Stimulated activated CD8-positive, alpha-beta memory T cell treated with anti-CD3 and anti-CD28 coated beads, Interleukin-4, amount 100 ng/mL, for 24 hours (primary cell): ENCODE measurements at places on chromosomes 7 and 10.

DNA sequence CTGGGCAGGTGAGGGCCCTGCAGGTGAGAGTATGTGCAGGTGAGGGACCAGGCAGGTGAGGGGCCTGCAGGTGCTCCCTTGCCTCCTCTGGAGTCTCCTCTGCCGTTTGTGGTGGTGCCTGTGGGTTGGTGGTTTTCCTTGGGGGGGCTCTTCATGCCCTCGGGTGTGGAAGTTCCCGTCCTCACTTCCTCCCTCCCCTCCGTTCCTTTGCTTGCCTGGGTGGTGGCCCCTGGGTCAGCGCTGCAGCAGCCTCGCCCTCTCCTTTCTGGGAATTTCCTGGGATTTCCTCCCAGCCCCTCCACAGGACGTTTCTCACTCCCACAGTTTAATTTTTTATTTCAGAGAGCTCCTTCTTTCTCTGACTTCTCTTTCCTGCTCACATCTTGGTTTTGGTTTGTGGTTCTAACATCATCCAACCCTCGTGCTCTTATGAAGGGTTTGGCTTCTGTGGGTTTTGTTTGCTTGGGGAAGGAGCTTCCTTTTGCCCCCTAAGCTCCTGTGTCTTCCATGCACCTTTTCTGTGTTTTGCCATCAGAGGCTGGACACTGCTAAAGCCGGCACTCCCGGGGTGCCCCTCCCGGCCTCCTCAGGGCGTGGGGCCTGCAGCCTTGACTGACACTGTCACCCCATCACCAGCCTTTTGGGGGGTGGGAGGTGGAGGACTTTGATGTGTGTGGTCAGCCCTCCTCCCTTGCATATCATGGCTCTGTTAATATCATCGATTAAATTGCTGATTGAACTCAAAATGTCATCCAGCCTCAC lies 29.2 kb upstream of the ADGRA1 start:
- DNase-seq = no peak

DNA sequence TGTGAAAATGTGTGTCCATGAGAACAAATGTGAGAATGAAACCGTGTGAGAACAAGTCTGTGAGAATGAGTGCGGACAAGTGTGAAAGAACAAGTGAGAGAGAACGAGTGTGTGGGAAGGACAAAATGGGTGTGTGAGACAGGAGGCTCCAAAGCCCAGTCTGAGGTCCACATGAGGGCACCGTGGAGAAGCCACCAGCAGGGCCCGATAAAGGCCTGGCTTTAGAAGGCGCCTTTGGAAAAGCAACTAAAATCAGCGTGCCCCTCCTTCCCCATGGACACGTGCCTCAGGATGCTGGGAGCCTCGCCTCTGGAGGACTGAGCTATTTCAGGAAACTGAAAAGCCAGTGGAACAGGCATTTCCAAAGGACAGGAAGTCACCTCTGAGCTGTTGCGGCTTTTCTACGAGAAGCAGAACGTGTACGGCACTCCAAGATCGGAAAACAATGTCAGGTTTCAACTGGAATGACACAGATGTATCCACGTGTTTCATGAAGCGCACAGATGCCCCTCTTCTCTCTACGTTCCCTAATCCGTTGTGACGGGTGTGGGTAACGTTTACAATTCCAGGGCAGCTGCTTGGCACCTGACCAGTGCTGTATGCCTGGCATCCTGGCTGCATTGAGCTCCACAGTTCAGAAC lies 46.4 kb downstream of the ESYT2 start:
- DNase-seq = no peak

- no peak for DNase-seq
Measured at GRCh38 chr7:102991540-102992214, 78.9 kb downstream of the LRRC17 start.

- DNase-seq = no peak
Measured at GRCh38 chr7:41162612-41163011, 540.3 kb downstream of the INHBA start.

- DNase-seq = no peak
Measured at GRCh38 chr7:102284399-102284798, 2.3 kb upstream of the SH2B2 start.

DNA sequence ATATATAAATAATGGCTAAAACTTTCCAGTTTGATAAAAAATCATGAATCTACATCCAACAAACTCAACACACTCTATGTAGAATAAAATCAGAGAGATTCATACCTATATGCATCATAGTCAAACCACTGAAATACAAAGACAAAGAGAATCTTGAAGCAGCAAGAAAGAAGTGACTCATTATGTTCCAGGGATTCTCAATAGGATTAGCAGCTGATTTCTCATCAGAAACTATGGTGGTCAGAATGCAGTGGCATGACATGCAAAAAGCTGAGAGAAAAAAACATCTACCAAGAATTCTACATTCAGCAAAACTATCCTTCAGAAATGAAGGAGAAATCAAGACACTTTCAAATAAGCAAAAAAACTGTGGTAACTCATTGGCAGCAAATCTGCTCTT lies 187.4 kb downstream of the RNLS start:
- DNase-seq = no peak

DNA sequence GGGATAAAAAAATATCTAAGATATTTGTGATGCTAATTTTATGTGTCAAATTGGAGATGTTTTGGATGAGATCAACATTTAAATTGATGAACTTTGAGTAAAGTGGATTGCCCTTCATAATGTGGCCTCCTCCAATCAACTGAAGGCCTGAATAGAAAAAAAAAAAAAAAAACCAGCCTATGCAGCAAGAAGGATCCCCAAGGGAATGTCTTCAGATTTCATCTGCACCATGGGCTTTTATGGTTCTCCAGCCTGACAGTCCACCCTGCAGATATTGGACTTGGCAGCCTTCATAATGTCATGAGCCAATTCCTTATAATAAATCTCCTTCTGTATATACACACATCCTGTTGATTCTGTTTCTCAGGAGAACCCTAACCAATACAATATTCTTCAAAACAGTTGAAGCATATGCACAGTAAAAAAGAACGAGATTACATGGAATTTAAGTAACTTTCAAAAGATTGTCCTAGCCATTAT lies 316.9 kb upstream of the PLXDC2 start:
- no peak for DNase-seq

DNA sequence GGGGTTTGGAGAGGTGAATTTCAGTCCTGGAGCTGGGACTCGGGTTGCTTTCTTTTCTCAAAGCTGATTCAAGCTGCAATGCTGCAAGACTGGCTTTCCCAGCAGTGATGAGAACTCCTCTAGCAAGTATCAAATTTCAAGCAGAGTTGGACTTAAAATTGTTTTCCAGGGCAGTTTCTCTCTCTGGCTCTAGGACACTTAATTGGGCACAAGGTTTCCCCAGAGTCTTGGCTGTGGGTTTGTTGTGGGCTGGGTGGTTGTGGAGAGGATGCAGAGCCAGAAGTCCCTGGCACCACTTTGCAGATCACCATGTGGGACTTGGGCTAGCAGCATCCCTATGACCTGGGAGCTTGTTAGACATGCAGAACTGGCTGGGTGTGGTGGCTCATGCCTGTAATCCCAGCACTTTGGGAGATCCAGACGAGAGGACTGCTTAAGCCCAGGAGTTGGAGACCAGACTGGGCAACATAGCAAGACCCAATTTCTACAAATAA lies 16.8 kb downstream of the AKR1B15 start:
- no peak for DNase-seq

DNA sequence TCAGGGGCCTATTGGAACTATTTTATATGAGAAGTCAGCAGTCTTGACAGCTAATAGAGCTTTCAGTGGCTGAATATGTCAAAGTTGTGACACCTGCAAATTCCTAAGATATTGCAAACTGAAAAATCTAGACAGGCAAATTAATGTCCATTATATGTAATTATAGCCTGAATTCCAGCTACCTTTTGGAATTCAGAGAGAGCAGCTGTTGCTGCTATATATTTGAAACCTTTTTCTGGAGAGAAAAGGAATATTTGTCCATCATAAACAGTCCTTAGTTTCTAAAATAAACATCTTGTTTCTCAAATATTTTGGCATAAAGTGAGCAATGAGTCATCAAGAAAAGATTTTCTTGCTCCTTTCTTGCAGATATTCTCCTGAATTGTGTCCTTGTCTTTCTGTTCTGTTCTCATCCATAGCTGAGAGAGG lies 408.9 kb upstream of the SEMA3D start:
- DNase-seq = no peak

DNA sequence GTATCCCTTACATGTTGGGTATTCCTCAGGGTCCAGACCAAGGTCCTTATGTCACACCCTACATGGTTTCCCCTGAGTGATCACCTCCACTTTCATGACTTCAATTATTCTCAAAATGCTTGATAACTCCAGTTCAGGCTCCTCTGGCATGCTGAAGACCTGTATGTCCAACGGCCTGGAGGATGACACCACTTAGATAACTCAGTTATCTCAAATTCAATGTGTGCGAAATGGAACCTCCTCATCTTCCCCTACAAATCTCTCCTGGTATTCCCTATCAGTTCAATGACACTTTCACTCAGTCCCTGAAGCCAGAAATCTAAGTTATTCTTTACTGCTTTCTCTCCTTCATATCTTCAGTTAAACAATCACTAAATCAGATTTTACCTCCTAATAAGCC lies 8.7 kb upstream of the LUC7L2 start:
- no peak for DNase-seq

DNA sequence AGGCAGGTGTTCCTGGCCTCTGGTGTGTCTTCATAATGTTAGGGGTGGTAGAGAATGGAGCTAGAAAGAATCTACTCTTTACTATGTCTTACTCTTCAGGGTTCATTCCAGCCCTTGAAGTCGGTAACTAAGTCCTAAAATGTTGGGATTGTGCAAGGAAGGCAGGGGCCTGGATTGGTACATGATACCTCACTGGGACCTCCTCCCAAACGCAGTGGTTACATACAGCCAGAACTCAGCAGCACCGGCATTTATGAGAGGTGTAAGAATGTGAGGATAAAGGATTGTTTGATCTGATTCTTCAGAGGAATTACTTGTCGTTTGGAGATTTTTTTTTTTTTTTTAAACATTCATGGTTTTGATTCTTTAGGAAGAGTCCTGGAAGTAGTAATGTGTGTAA lies 6.9 kb downstream of the COMTD1 start:
- DNase-seq = no peak

GRCh38 chr10:71635251-71635866 lies 84.2 kb downstream of the C10orf105 start:
- no peak for DNase-seq

- no peak for DNase-seq
Measured at GRCh38 chr10:24871011-24871935, 81.1 kb downstream of the PRTFDC1 start.

- DNase-seq = no peak
Measured at GRCh38 chr7:99078416-99078815, 65.5 kb downstream of the SMURF1 start.

DNA sequence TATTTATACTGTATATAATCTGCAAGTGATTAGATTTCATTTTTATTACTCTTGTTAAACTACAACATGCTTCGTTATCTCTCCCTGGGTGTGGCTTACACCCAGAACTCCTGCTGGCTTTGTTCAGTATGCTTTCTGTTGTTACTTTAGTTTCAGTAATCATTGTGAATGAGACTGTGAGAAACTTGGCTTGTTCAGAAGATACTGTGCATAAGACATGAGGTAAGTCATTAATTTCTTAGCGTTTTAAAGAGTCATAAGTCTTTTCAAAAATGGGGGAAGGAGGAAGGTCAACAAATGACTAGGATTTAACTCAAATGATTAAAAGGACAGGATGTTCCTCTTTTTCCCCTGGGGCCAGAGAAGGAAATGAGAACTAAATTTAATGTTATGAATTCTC lies 11.6 kb upstream of the ADD3 start:
- no peak for DNase-seq

GRCh38 chr7:96361116-96361857 lies 39.4 kb upstream of the SLC25A13 start:
- DNase-seq = no peak

GRCh38 chr10:100253041-100253440 lies 14.4 kb downstream of the CWF19L1 start:
- no peak for DNase-seq

- no peak for DNase-seq
Measured at GRCh38 chr7:151416941-151417315, 7.1 kb upstream of the WDR86 start.
